ENCODE measurements at places on chromosomes 12 and 14.

- no peak for DNase-seq
Observed at GRCh38 chr12:111057701-111058425, 137.5 kb upstream of the MYL2 start.

DNA sequence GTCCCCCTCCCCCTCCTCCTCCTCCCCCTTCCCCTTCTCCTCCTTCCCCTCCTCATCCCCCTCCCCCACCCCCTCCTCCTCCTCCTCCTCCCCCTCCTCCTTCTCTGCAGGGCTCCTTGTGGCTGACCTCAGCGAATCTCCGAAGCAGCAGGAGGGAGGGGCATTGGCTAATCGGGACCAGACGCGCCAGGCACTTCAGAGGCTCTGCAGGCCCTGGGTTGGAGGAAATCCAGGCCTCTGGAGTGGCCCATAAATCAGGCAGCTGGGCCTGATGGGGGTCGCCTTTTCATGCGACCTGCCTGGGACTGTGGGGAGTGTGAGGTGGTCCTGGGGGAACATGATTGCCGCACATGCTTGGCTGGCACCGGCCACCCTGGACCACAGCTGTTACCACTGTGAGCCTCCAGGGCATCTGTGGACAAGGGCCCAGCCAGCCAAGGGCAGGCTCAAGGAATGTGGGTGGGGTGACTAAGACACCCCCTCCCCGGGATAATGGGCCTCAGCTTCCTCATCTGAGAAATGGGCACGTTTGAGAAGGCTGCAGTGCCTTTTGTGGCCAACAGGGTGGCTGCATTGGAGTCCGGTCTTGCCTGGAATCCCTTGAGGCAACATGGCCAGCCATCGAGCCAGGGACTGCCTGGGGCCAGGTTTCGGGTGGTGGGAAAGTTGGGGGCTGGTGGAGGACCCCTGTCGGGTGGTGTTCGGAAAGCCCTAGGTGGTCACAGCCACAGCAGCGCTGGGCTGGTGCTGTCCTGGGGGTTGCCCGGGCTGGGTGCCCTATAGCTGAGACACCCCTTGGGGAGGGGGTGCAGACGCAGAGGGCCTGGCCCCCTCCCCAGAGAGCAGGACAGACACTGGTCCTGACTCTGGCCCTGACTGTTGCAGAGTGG lies 12.0 kb downstream of the KIF26A start:
- DNase-seq: peak; percentile 83

DNA sequence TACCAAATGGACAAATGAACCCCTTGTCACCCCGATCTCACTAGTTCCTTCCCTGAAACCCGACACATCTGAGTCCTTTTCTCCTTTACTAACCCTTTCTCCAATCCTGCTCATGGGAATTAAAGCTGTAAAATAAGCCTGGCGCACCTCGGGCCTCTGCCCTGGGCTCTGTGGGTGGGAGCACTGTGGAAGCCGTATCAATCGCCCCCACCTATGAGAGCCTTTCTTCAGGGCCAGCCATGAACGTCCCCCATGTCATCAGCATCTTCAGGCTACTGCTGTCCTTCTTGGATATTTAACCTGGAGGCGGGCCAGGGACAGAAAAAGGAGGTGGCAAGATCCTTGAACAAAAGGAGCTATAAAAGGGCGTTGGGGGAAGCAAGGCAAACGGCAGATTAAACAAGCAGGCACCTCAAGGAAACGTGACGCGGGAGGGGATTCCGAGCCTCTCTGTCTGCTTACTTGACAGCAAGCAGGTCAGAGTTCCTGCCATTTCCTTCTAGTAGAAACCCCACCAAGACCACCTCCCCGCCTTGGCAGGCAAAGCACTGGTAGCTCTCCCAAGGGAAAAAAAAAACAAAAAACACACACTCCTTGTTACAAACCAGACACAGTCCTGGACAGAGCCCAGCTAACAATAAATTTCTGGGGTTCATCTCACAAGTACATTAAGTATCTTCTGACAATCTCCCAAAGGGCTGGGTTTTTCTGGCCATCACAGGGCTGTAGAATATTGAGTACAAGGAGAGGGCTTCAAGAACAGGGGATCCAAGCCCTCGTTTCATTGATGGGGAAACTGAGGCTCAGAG lies 62.9 kb downstream of the DPF3 start:
- no peak for DNase-seq

DNA sequence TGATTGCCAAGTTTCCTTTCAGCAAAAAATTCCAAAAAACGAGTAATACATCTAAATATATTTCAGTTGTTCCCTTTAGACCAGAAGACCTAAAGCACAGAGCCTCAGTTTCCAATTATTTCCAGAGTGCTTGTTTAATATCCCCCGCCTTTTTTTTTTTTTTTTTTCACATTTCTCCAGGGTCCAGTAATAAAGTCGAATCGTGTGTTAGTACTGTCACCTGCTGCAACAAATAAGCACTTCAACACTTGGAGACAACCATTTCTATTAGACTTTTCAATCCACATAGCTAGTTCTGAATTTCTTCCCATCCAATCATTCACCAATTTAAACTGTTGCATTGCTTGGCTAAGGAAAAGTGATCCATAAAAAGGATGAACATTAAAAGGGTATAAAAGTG lies 13.6 kb downstream of the PDE6H start:
- DNase-seq: no peak

GRCh38 chr14:89794096-89794495 lies 160.4 kb downstream of the EFCAB11 start:
- no peak for DNase-seq

DNA sequence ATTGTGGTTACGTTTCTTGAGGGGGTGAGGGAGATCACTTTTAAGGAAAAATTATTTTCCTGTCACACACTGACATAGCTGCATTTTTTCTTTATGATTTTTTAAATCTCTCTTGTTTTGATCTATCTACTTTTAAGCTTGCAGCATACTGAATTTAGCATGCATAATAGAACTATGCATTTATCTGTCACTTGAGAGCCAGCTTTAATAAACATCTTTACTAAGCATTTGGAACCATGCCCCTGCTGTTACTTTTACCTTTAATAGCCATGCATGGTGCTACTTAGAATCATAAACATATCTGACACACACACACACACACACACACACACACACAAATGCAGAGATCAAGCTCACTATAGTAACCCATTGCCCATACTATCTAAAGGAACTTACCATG lies 486.2 kb downstream of the NELL2 start:
- DNase-seq: no peak

DNA sequence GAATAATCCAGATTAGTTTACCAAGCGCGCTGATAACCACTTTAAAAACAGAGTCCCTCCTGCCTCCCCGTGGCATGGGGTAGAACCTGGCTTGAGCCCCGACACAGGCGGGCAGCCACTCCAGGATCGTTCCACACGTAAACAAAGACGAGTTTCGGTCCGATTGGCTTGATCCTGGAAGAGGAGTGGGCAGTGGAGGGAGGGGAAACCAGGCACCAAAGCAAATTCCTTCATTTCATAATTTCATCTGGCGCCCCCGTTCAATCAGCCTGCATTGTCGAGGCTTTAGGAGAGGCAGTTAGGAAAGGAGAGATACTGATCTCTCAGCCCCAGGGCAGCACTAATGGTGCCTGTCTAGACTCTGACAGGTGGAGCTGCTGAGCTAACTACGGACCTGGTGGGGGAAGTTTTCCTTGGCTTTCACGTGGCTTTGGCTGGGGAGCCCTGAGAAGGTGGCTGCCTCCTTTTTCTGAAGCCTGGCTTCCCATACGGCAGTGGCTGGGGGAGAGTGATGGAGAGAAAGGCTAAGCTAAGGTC lies 751 bp upstream of the GPRC5A start:
- DNase-seq: no peak

- no peak for DNase-seq
Observed at GRCh38 chr12:51163795-51164194, 9.1 kb downstream of the TFCP2 start.

DNA sequence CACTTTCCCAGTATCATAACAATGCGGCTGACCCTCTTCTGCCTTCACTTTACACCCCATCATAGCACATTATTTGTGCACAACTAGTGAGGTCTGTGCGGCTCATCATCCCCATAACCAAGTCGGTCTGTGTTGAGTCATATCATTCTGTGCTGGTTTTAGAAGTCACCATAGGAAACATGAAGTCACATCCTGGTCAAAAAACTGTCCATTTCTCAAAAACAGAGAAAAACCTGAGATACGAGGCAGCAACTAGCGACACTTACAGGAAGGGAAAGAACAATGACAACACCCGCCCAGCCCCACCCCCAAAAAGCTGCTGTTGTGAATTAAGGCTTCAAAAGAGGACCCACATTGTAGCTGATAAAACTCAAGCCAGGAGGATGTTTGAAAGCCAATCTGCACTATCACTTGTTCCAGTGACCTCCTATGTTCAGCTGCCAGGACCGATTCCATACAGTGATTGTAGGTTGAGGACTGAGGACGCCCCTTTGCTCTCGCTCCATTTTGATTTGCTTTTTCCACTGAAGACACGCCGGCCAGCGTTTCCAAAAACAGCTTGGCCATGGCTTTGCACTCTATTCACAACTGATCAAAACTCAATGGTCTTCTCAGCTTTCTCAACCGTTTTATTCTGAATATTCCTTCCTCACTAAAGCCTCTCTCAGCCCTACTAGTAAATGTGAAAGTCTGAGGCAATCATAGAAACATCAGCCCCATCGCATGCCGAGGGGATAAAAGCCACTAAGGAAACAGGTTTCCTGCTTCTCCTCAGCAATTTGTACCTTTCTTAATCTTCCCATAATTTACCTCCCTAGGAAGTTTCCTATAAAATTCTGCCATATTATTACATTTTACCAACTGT lies 87.5 kb downstream of the DUSP16 start:
- DNase-seq: no peak

DNA sequence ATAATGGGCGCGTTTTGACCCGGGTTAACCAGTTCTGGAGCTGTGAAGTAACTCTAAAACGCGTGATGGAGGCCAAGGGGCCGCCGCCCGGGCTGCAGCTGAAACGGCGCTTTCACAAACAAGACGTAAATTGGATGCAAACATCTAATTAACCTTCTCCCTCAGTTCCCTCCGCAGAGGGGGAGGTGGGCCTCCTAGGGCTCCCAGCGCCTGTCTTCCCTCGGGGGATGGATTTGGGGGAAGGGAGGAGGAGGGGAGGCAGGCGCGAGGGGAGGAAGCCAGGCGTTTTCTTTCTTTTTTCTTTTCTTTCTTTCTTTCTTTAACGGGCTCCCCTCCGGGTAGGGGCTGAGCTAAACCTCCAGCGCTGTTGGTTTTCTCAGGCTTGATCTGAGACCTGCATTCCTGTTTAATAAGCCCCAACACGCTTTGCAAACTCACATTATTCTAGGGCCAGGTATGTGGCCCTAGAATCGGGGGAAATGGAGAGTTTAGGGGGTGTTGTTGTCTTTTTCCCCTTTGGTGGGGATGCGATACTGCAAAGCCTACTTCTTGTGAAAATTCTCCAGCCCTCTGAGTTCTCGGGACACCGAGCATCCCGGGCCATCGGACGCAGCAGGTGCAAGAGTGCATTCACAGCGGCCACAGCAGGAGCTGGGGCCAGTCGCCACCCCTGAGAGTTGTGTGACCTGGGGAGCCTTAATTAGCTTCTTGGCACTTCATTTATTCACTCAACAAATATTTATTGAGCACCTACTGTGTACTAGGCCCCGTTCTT lies 43.6 kb upstream of the LHX5 start:
- no peak for DNase-seq

DNA sequence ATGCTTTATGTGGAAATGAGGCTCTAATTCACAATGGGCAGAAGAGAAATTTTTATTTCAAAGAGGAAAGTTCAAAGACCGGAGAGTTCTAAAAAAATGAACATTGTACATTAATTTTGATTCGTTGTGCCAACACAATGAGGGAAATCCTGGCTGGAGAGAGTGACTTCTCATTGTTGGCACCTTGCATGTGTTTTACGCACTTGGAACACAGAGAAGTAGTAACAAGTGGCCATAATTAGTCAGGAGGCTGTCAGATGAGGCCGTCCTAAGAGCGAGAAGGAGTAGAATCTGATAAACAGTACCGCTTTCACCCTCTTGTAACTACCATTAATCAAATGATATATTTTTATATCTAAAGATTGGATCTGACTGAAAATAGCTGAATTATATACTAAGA lies 6.9 kb downstream of the LMO3 start:
- no peak for DNase-seq

DNA sequence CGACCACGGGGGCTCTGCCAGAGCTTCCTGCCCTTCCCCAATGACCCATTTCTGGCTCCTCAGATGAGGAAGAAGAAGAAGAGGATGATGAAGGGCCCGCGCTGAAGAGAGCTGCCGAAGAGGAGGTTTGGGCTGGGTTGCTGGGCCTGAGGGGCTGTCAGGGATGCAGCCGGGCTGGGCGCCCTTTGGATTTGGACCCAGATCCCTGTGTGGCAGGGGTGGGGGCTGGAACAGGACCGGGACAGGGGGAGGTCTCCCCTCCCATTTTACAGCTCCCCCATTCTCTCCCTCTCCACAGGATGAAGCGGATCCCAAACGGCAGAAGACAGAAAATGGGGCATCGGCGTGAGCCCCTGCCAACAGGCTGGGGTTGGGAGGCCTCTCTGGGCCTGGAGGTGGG lies 2.2 kb upstream of the LAG3 start:
- no peak for DNase-seq

DNA sequence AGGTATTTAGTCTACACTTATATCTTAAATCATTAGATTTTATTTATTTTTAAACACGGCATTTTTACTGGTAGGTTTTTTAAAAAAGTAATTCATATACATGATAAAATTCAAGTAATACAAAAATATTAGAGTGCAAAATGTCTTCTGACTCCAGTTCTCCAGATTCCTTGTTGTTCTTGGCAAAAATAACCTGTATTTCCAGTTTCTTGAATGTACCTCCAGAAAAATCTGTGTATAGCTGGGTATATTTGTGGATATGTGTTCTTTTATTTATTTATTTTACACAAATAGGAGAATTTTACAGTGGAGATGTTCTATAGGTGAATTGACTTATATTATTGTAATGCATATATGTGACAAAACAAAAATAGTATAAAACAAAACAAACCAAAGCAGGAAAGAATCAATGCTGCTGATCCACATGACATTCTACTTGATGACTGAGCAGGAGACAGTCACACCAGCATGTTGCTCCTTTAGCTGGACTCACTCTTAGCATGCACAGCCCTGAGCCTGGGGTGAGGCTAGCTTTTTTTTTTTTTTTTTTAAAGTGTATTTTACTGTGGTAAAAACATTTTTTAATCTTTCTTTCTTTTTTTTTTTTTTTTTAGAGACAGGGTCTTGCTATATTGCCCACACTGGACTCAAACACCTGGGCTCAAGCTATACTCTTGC lies 42.2 kb upstream of the SLC38A2 start:
- no peak for DNase-seq

DNA sequence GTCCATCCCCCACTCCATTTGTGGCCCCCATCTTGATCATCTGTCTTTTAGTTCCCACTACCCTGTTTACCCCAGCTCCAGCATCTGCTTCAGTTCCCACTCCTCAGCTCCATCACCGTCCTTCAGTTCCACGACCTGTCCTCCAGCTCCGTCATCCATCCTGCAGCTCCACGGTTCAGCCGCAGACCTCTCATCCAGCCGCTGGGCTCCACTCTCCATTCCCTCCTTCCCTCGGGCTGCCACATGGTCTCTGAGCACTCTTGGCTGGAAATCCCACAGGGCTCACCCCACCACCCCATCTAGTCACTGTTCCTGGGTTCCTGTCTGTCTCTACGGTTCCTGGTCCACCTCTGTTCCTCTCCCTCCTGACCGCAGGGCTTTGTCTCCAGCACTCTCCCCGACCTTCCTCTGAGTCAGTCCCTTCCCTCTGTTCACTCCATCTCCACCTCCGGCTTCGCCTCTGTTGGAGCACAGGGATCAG lies 3.3 kb upstream of the P3H3 start:
- DNase-seq: no peak

Measured in fibroblast of skin of left biceps (primary cell).